ENCODE measurements at places on chromosomes 13 and 19.

GRCh38 chr13:93811738-93812112 lies 585.1 kb downstream of the GPC6 start:
- no peak for DNase-seq

GRCh38 chr13:43081866-43082265 lies 58.5 kb downstream of the DNAJC15 start:
- DNase-seq: no peak

GRCh38 chr13:109273326-109273751 lies 513.0 kb downstream of the IRS2 start:
- DNase-seq: no peak

GRCh38 chr13:64540468-64540867 lies 2689.7 kb downstream of the PCDH9 start:
- DNase-seq: no peak

DNA sequence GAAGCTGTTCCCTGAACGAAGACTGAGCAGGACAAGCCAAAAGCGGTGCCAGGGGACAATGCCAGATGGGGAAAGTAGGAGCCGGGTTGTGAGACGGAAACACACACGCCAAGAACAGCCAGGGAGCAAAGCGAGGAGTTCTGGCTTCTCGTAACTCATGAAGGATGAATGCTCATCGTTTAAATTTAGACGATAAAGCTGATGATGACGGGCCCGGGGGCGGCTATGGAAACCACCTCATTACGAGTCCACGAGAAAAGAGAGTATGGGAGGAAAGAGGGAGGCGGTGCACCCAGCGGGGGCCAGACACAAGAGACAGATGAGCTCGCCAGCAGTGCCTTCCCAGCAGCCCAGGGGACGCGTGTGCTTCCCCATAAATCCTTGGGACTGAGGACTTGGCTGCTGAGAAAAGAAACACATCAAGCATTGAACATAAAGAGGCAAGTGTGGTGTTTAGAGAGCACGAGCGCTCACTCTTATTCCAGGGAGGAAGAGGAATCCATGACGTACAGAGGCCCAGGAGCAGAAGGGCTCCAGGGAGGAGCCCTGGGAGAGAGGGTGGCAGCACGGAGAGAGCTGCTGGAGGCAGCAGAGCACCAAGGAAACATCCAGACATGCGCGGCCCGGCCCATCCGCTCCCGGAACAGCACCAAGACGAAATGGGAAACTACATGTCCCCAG lies 70.7 kb downstream of the EPS15L1 start:
- no peak for DNase-seq

- no peak for DNase-seq
Measured at GRCh38 chr13:94860981-94861407, 148.6 kb upstream of the SOX21 start.

DNA sequence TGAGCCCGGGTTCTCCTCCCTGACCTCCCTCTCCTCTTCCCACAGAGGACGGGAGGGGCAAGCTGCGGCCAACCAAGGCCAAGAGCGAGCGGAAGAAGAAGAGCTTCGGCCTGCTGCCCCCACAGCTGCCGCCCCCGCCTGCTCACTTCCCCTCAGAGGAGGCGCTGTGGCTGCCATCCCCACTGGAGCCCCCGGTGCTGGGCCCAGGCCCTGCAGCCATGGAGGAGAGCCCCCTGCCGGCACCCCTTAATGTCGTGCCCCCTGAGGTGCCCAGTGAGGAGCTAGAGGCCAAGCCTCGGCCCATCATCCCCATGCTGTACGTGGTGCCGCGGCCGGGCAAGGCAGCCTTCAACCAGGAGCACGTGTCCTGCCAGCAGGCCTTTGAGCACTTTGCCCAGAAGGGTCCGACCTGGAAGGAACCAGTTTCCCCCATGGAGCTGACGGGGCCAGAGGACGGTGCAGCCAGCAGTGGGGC lies 162.2 kb downstream of the KDM4B start:
- no peak for DNase-seq

DNA sequence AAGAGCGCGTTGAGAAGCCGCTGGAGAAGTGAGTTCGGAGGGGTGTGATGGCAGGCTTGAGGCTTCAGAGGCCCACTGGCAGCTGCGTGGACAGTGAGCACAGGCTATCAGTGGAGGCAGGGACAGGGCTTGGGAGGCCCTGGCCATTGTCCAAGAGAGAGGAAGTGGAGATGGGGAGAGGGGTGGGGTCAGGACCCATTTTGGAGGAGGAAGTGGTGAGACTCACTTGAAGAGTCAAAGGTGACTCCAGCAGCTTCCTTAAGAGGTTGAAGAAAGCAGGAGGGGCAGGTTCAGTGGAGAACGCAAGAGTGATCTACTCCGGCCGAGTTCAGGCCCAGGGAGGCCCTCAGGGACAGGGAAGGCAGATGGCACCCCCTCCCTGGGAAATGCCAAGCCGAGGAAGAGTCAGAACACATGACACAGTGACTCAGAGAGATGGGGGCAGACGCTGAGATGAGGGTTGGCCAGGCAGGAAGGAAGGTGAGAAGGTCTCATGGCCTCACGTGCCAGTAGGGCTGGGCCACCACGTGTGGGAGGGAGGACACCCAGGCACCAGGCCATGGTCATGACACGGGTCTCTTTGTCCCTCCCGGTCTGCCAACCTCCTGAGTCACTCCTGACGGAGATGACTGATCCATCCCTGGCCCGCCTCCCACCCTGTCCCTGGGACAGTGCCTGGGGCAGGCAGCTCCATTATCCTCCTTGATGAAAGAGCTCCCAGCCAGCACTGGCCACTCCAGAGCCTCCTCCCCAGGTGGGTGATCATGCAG lies 10.1 kb upstream of the CD22 start:
- DNase-seq: no peak

DNA sequence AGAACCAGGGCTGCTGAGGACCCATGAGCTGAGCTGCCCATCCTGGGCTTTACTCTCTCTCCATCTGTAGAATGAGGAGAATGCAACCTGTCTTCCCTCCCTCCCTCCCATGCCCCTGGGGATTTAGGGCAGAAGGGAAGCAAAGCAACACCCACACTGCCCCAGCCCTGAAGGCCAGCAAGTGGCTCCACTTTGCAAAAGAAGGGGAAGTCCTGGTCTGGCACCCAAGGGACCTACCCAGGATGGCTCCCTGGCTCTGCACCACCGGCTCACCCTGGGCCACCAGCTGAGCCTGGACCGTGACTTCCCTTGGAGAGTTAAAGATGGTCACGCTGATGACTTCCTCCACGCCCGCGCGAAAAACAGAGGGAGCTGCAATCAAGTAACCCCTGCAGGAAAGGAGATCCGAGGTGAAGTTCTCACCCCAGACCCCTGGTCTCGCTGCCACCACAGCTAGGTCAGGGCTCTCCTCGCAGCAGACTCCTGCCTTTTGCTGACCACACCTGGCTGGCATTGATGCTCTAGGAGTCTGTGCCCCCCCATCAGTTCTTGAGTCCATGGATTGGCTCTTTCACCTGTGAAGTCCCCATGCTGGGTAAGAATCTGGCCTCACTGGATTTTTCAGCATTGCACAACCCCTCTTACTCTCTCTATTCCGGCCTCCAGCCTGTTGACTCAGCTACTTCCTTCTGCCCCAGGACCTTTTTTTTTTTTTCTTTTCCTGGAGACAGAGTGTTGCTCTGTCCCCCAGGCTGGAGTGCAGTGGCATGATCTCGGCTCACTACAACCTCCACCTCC lies 4.6 kb downstream of the CPAMD8 start:
- no peak for DNase-seq

GRCh38 chr13:93672996-93673395 lies 446.4 kb downstream of the GPC6 start:
- no peak for DNase-seq

- no peak for DNase-seq
Measured at GRCh38 chr13:98664047-98664446, 87.1 kb upstream of the STK24 start.

GRCh38 chr13:34750078-34750931 lies 191.8 kb upstream of the NBEA start:
- no peak for DNase-seq

DNA sequence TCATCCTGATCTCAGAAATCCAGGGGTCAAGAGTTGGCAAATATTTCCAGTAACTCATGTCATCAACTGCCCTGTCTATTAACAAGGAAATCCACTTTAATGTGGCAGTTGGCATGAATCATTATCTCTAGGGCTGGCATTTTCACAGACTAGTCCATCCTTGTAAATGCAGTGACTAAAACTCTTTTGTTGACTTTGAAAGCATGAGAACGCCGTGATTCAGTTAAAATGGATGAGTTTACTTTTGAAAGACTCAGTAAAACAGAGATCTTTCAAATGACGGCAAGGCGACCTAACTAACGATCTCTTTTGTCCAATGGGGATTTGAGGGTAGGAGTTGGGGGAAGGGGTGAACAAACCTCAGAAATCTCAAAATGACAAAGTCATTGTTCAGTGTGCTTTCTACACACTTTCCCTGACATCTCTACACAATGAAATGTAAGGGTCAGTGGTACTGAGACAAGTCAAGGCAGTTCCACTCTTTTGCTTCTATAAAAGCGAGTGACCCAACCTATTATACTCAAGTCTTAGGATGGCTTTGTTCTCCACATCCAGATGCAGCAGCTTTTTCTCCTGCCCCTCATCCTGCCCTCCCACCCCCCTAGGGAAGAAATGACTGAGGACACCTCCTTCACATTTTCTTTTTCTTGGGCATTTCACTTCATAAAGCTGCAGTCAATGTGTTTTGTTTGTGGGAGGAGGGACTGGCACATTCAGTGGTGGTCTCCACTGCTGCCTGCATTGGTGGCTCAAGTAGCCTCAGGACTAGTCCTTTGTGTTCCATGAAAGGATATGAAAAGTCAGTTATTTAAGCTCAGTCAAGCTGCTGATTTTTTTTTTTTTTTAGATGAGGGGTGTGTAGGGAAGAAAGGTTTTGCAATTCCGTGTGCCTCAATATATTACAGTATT lies 200.5 kb downstream of the ABCC4 start:
- DNase-seq: no peak
